ENCODE measurements at places on chromosomes 5 and 9.

GRCh38 chr5:123937230-123937629 is 425.3 kb downstream of the CSNK1G3 start:
- no peak for DNase-seq

DNA sequence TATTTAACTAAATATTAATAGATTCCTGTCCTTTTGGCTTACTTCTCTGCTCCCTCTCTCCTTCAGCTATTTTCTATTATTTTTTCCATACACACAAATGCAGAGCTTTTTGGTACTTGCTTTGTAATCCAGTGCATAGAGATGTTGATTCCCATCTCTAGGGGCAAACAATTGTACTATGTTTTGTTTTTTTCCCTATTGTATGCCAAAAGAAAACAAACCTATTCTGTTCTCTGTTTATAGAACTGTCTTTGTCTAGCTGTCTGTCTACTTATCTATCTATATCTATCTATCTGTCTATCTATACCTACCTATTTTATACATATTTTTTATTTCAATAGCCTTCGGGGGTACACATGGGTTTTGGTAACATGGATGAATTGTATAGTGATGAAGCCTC is 121.6 kb upstream of the LIFR start:
- no peak for DNase-seq

DNA sequence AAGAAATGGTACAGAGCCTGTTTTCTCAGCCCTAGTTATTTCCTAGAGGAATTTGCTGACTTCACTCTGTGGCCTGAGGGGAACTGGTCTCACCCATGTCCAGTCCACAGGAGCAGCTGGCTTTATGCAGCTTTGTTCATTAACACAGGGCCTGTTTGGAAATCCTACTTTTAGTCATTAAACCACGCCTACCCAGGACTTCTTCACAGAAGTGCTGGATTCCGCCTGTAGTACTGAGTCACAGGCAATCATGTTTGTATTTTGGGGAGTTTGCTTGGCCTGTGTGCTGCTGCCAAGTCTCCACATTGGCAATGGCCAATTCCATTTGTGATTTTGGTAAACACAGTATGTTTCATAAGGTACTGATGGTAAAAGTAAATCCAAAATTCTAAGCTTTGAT is 52.8 kb downstream of the CTNND2 start:
- DNase-seq, result peak; percentile 77

DNA sequence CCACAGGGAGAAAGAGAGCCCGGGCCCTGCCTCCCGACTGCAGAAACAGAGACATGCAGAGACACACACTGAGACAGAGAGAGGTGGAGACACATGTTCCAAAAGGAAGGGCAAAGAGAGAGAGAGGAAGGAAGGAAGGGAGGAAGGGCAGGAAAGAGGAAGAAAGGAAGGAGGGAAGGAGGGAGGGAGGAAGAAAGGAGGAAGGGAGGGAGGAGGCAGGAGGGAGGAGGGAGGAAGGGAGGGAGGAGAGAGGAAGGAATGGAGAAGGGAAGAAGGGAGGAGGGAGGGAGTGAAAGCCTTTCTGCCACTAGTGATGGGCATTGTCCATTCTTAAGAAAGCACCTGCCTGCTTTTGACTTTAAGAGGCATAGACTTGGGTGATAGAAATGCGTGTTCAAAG is 31.8 kb upstream of the FIBCD1 start:
- no peak for DNase-seq

DNA sequence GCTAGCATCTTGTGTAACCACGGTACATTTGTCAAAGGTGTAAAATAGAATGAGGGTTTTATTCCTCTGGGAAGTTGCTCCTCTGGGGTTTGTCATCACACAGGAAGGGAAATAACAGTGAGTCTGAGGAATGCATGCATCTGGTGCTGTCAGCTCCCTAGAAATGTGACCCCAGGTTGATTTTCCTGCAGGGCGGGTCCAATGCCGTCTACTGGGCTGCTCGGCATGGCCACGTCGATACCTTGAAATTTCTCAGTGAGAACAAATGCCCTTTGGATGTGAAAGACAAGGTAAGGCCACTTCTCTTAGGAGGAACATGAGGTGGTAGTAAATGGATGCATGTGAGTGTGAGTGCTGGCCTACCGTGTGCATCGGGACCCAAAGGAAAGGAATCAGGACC is 78.8 kb upstream of the CTSL start:
- no peak for DNase-seq
